AG10803 (cell line): ENCODE measurements at places on chromosomes 2 and 18.

- peak; percentile 18 for DNase-seq
These were observed 36.2 kb downstream of the KDM3A start for GRCh38 chr2:86477349-86477748.

DNA sequence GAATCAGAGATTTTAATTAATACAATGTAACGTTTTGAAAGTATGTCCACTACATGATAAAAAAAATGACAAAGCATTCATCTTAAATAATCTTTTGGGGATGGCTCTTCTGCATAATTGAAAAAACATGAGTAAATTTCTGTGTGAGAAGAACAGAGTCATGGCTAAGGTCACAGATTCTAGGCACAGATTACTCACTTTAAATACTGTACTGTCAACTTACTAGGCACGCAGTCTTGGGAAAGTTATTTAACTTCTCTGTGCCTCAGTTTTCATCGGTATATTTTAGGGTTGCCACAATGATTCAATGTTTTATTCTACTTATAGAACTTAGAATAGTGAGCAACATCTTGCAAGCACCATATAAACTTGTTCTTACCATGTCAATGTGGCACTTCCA, 49.2 kb downstream of the TMEFF2 start:
- DNase-seq: peak; percentile 32

- peak; percentile 75 for DNase-seq
These were observed 490.6 kb downstream of the THSD7B start for GRCh38 chr2:137255990-137256389.

GRCh38 chr2:80169811-80170594, 134.5 kb downstream of the LRRTM1 start:
- DNase-seq: no peak

DNA sequence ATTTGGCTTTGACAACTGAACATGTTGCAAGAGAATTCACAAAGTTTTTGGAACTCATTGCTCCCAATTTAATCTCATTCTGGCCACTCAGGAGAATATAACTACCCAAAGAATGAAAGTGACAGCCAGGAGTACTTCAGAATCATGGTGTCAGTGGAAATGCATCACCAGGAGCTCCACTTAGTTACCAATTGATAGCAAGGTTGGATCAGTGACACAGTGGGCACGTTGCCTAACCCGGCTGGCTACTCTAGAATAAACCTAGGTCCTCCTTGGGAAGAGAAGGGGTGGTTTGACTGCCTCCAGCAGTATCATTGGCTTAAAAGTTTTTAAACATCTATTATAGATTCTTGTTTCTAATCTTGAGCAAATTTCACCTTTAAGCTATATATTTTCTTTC, 40.0 kb upstream of the LRP1B start:
- DNase-seq: no peak

DNA sequence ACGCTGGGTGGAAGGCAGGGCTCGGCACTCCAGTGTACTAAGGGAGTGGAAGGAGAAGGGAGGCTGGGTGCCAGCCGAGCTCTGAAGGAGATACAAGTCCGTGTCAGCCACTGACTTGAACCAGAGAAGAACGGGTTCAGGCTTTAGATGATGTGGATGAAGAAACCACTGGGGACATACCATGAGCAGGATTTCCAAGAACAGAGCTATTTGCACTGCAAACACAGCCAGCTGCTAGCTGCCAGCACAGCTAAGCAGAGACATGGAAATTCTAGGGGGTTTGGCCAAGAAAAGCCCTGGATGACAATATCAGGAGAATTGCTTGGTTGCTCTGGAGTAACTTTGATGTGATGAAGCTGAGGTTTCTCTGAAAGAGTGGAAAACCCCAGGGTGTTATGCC, 5.2 kb downstream of the CD207 start:
- peak; percentile 34 for DNase-seq

DNA sequence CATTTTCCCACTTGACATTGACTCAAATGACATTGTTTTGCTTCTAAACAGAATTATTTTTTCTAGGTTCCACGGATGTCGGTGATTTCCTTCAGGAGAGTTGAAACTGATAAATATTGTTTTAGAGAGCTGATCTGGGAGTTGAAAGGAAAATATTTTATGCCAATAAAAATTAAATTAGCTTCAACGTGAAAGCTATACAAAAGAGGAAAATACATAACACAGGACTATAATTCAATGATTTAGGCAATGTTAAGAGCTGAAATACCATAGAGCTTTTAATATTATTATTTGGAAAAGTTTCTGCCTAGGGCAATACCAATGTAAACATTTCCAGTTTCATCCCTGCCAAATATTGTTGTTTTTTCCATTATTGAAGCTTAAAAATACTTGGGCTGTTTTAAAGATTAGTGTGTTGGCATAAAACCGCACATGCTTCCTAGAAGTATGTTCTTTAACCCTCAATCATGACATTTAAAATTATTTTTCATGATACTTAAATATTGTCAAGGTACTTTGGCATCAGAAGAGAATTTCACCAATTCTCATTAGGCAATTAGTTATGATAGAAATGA, 18.6 kb upstream of the PDE1A start:
- DNase-seq: peak; percentile 4
